ENCODE measurements at places on chromosomes 6 and 20.

DNA sequence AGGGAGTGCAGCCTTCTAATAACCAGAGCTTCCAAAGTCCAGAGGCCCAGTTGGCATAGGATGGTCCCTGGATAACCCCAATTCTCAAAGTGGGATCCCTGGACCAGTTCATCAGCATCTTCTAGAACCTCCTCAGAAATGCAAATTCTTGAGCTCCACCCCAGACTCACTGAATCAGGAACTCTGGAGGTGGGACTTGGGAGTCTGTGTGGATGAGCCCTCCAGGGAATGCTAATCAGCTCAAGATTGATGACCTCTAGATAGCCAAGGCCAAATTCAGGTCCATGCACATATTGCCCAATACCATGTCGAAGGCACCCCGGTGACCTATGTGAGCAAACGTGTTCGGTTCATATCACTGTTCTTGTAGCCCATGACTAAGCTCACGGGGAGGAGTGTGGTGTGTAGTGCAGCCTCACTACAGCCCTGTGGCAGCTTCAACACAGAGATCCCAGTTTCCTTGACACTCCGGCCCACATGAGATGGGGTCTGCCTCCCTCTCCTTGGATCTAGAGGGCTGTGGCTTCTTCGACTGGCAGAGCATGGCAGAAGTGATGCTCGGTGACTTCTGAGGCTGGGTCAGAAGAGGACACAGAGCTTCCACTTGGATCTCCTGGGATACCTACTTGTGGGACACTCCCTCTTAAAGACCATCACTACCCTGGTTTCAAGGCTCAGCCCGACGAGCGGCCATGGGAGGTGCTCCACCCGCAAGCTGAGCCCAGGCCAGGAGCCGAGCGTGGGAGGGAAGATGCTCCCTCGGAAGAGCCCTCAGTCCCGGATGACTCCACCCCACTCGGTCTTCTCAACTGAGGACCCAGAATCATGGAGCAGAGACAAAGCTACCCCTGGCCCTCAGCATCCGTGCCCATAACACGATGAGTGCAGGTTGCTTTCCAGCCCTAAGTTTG, 151.1 kb upstream of the CST7 start:
- DNase-seq: no peak

DNA sequence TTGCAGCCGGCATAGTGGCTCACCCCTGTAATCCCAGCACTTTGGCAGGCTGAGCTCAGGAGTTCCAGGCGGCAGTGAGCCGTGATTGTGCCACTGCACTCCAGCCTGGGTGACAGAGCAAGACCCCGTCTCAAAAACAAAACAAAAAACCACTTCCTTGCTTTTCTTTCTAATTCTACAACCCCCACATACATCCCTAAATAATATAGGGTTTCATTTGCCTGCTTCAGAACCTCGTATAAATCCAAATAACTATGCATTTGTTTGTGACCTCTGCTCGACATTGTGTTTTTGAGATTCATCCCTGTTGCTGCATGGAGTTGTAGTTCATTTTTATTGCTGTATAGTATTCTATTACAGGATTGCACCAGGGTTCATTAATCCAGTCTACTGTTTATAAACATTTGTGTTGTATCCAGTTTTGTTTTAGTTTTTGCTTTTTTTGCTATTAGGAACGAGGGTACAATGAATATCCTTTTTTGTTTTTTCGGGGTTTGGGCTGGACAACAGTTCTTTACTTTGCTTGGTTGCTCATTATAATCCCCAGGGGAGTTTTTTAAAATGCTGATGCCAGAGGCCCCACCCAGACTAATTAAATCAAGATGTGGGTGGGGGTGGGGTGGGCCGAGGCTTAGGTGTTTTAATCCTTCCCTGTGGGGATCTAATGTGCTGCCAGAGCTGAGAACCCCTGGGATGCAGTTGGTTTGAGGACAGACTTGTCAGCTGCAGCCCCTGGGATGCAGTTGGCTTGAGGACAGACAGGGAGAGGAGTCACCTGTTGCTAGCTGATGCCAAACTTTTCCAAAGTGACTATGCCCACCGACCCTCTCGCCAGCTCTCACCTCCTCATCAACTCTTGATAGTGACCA, 2.4 kb upstream of the SNAI1 start:
- DNase-seq: no peak

- DNase-seq: peak; percentile 64
Measured at GRCh38 chr6:138588805-138589434, 89.6 kb upstream of the NHSL1 start.

- no peak for DNase-seq
Measured at GRCh38 chr6:106496823-106497222, 132.5 kb downstream of the RTN4IP1 start.

DNA sequence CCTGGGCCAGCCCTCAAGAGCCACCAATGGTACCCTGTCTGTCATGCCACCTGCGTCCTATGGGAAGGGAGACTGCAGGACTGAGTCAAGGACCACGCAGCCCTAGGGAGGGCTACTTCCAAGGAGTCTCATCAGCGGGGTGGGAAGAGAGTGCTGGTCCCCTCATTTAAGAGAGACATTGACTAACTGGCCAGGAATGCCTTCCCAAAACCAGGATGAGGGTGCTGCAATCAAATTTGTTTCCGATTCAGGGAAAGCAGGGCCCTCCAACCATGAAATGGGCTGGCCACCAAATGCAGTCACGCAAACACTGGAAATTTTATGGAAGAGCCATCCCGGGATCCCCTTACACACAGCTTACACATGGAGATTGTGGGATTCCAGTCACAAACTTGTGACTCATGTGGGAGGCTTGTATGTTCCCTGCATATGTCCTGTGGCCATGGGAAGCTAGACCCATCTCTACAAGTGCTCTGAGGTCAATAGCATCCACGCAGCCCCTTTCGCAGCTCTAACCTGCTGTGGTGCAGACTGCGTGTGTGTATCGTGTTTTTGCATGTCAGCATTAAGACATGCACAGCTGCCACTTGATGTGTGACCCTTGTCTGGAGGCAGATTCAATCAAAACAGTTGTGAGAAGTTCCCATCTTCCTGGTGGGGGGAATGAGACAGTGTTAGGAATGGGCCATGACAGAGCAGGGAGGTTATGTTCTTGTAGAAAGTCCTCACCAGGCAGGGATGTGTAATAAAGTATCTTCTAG, 53.0 kb upstream of the CST7 start:
- DNase-seq: no peak

DNA sequence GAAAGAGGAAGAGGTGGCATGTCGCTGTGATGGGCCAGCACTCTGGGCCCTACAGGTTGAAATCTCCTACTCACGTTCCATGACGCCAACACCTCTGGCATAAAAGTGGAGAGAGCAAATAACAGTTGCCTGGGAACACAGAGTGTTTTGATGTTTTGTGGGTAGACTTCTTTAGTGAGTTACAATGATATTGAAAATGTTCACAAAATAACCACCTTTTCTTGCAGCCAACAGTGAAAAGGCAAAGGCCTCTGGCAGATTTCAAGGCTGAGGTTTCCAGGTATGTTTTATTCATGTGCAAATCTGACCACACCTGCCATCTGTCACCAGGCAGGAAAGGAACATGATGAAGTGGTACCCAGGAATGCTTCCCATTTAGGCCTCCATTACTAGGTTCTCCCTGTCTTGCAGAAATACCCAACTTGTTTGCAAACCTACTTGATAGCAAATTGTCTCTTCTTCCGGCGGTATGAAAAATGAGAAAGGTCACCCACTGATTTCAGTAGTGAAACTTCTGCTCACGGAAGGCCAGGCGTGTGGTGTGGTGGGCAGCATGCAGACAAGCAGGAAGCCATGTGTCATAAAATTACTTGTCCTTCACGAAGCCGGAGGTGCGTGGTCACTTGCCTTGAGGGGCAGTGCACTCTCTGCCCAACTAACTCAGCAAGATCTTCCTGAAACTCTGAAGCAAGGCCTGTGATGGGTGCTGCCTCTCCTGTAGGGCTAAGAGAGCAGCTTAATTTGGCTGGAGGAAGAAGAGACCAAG, 299.1 kb upstream of the PRDM1 start:
- no peak for DNase-seq

DNA sequence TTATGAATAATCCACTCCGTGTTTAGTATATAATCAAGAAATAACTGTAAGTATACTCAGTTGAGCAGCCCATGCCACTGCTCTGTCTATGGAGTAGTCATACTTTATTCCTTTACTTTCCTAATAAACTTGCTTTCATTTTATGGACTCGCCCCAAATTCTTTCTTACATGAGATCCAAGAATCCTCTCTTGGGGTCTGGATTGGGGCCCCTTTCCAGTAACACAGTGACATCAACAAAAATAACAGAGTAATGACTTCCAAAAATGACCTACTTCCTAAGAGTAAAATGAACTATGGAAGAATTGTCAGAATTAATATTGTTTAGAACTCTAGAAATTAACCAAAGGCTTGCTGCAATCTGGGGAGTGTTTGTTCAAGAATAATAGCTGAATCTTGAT, 8.8 kb downstream of the OR2H1 start:
- no peak for DNase-seq

GRCh38 chr6:133983099-133983939, 30.3 kb downstream of the TBPL1 start:
- peak; percentile 50 for DNase-seq
